ENCODE measurements at places on chromosomes 1 and 21.

DNA sequence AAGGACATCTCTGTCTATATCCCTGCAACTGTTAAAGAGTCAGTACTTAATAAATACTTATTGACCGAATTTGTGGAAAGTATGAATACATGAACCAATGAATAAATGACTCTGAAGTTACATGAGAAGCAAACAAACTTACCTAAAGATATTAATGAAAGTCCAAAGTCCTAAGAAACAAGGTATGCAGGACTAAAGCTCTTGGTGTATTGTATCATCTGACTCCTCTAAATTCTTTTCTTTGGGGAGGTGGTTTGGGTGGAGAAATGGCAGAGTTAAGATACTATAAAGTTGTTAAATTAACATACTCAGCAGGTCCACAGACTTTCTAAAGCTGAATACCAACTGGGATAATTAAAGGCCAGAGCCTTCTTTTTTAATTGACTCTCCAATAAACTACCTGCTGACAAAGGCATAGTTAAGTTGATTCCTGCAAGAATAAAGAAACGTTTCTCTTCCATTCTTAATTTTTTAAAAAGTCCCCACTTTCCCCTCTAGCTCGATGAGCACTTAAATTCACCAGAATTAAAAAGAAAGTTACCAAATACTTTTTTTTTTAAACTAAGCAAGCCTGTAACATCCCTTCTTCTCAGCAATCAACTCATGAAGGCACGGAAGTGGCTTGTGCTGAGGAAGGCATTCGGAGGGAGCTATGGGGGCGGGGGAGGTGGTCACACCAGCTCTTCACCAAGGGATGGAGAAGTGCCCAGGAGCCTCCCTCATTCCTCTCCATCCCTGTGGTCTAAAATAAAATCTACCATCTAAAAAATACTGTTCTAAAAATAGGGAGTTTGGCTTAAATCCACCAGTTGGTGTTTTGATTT is 61.1 kb downstream of the GADD45A start:
- peak; percentile 55 for DNase-seq

DNA sequence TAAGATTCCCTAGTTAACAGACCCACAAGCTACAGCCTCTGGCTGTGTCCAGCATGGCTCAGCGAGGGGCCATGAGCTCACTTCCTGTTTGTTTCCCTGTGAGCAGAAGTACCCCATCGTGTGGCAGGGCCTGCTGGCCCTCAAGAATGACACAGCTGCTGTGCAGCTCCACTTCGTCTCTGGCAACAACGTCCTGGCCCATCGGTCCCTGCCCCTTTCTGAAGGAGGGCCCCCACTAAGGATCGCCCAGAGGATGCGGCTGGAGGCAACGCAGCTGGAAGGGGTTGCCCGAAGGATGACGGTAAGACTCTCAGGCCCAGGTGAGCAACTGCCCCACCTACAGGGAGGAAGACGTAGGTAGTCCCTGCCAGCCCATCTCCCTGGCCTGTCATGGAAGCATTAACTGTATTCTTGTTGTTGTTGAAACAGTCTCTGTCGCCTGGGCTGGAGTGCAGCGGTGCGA is 38.2 kb downstream of the ZBTB17 start:
- DNase-seq, result no peak

DNA sequence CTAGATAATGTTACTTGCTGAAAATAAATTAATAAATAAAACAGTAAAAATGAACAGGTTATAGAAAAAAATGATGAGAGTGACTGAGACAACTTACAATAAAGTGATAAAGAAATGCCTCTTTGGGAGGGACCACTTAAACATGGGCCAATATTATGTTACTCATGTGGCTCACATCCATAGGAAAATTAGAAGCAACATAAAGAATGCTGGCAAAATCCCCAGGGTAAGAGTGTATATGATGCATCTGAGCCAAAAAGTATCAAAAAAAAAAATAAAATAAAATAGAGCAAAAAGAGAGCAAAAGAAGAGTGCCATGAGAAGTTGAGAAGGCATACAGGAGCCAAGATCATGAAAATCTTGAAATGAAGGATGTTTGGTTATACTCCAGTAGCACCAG is 818.0 kb downstream of the LTN1 start:
- no peak for DNase-seq

DNA sequence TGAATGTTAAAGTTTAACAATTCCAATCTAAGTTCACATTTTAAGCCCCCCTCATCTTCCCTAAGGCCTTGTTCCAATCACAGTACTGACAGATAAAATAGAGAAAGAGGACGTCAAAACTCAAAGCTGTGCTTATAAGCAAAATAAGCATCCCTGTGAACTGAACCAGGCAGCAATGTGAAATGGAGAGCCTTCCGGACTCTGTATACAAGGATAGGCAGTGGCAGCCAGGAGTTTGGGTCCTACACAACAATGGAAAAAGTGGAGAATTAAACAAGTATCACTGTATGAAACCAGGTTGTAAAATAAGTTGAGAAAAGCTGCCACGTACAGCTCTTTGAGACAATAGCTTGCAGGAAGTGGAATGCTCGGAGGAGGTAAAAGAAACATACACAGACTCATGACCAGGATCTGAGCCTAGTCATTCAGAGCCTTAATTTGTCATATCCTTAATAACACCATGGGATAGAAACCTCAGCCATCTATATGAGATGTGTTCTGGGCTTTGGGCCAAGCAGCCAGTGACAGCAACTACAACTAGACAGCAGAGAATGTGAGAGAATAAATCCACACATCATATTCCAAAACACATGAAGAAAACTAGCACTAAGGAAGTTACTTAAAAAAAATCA is 55.2 kb upstream of the PALMD start:
- DNase-seq, result no peak

GRCh38 chr1:216926720-216927510 is 203.7 kb upstream of the ESRRG start:
- no peak for DNase-seq

DNA sequence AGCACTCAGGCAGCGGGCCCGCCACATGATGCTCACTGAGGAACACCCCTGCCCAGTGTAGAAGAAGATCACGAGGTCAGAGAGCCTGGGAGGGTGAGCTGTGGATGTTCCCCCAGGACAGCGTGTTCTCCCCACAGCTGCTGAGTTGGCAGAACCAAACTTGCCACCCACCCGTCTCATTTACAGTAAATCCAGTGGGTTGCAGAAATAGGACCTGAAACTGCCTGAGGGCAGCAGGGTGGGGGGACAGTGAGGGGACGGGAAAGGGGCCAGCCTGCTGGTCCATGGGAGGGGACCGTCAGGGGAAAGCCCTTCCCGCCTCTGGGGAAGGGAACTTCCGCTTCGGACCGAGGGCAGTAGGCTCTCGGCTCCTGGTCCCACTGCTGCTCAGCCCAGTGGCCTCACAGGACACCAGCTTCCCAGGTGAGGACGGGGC is at the start of gene C1QB:
Gene C1QB (plus strand): TSS at position 356 of the 436 bp plus-strand sequence. CDS start 6,227 bp downstream, outside the sequence.
- DNase-seq, result no peak

GRCh38 chr1:204225841-204226735 is 12.3 kb upstream of the GOLT1A start:
- DNase-seq, result peak; percentile 79

DNA sequence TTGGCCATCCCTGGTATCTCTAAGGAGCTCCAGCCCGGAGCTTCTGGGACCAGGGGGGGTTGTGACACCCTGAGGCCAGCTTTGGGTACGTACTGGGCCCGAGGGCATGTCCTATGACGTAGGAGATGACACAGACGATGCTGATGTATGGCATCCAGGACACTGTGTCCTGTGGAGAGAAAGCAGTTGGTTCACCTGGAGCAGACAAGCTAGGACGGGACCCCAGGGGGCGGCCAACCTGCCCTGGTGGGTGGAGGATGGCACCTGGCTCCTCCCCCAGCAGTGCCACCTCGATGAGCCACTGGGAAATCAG is 12.1 kb upstream of the SLC2A7 start:
- no peak for DNase-seq

GRCh38 chr1:234125283-234125682 is 220.8 kb downstream of the SLC35F3 start:
- peak; percentile 40 for DNase-seq

DNA sequence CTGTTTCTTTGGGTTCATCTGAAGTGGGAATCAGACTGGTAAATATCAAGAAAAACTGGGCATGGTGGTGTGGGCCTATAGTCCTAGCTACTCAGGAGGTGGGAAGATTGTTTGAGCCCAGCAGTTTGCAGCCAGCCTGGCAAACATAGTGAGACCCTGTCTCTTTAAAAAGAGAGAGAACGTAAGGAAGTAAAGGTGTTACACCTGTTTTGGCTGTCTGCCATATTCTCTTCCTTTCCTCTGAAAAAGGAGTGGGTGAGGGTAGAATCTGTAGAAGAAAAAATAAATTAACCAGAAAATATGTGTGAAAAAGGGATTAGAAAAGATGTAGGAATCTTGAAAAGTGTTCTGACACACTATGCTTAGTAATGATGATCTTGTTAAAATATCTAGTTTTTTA is 20.0 kb downstream of the AHCYL1 start:
- DNase-seq, result peak; percentile 51

DNA sequence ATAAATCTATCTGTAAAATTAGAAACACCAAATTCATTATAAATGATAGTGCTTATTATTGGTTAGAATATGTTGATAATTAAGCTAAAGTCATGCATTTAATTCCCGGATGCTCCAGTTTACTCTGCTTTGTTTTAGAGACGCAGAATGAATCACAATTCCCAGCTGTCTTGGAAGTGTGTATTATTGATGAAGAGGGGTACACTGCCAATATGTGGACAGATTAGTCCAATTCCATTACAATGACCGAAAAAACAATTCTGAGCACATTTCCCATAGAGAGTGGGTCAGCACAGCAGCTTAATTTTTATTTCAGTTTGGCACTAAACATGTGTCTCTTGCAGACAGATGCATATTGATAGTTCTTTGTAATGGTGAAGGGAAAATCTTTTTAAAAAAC is 146.7 kb downstream of the KCNT2 start:
- no peak for DNase-seq

- DNase-seq, result no peak
Observed at GRCh38 chr1:29504196-29504595, 267.9 kb downstream of the PTPRU start.

DNA sequence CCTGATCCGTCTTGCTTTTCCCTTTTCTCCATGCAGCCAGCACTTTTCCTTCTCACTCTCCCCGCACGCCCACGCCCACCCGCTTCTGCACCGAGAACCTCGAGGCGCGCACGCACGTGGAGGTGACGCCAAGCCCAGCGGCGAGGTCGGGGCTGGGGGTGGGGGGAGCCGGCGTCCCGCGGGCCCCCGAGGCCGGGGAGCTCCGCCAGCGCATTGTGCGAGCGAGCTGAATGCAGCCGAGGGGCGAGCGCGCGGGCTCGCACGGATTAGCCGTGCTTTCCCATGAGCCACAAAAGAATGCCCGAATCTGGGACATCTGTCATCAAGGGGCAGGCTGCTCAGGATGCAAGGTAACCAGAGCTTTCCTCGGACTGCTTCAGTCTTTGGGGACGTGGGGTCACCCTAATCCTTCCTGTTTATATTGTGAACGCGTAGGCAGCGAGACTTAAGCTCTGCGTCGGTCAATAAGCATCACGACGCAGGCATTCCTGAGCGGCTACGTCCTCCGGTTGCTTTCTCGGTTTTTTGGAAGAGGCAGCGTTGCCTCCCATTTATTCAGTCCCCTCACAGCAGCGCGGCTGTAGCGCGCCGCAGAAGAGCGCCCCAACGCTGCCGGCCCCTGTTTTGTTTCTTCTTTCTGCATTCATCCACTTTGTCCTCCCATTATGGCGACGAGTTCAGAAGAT is 67.3 kb upstream of the AKT3 start:
- peak; percentile 9 for DNase-seq

- DNase-seq, result no peak
Observed at GRCh38 chr1:38577937-38578270, 281.7 kb downstream of the RRAGC start.

DNA sequence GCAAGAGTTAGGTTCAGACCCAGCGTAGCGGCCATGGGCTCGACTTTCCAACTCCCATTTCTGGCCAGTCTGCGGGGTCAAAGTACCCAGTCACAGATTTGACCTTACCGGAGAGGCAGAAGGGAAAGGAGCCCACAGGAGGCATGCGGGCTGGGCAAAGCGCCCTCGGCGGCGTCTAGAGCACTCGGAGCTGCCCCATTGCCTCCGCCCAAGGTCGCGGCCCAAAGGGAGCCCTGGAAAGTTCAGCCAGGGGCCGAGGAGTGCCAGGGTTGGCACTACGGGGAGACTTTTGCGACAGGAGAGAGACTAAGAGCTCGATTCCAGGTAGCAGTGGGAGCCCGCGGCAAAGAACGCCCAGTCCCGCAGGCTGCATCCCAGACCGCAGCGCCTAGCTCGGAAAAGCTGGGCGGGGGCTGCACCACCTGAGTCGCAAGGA is 896 bp downstream of the KANK4 start:
- DNase-seq, result no peak

GRCh38 chr21:40967771-40968170 is 120.8 kb upstream of the DSCAM start:
- no peak for DNase-seq

GRCh38 chr1:29563571-29563970 is 327.2 kb downstream of the PTPRU start:
- DNase-seq, result no peak

DNA sequence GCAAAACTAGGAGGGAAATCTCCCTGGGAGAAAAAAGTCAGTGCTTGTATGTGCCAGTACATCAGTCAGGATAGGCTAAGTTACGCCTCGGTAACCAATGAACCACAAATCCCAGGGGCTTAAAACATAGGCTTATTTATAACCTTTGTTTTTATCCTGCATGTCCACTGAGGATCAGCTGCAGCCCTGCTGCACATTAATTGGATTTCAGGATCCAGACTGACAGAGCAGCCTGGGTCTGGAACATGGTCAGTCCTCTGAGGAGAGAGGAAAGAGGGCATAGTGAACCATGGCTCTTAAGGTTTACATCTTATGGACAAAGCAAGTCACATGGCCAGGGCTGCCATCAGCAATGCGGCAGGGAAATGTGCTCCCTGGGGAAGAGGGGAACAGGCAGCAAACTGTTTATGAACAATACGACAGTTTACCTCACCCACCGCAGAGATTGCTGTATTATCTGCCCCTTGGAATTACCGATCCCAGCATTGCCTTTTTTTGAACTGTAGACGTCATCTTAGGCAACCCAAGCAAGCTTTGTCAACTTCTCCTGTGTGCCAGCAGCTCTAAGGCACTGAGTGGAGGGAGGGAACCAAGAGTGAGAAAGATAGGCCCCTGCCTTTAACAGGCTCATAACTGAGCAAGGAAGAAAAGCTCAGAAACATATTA is 9.1 kb upstream of the SPRR4 start:
- DNase-seq, result no peak

- no peak for DNase-seq
Observed at GRCh38 chr21:36245649-36246048, 74.3 kb upstream of the MORC3 start.
